Hypothalamus (tissue), 51 donors: ENCODE measurements at places on chromosomes 1 and 21.

DNA sequence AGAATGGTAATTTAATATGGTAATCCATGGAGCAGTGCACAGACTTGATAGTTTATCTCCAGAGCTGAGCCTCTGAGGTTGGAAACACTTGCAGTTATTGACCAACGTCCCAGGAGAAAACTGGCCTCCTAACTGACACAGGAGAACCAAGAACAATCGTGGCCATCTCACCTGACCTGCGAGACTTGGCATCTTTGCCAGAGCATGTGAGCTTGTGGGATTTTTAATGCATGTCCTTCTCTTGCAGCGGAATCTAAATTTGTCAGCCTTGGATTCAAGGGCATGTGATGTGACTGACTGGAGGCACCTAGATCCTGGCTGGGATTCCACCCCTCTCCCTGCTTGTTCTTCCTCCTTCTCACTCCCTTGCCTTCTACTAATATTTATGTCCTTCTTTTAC, 27.8 kb upstream of the SLC26A9 start:
- DNase-seq: no peak

DNA sequence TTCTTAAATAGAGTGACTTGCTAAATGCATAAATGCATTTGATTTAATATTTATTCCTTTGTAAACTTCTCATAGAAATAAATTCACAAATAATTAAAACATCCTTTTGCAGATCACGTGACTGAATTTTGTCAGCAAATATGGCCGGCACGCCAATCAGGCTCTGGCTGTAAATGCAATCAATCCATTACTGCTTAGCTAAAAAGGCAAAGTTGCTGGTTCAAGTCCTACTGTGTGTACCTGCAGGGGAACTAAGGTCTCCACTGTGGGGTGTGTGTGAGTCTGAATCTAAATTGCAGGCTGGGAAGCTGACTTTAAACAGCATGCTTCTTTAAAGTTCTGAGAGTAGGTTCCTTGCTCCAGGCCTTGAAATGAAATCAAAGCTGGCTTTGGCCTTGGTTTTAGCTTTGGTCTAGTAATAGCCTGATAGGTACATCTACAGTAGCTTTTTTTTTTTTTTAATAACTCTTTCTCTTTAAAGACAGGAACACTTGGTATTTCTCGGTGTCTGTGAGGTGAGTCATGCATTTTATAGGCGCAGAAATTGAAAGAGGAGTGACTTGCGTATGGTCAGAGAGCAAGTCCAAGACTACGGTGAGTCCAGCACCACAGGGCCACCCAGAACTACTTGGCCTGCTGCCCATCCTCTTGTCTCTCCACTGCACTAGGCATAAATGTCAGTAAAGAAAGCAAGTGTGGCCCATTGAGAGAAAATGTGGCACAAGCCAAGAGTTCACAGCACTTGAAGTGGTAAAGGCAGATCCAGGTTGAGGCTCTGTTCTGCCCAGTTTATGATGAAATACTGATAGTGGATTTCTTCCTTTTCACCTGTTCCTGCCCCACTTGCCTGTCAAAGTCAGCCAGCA, 36.2 kb upstream of the LYST start:
- DNase-seq: no peak

DNA sequence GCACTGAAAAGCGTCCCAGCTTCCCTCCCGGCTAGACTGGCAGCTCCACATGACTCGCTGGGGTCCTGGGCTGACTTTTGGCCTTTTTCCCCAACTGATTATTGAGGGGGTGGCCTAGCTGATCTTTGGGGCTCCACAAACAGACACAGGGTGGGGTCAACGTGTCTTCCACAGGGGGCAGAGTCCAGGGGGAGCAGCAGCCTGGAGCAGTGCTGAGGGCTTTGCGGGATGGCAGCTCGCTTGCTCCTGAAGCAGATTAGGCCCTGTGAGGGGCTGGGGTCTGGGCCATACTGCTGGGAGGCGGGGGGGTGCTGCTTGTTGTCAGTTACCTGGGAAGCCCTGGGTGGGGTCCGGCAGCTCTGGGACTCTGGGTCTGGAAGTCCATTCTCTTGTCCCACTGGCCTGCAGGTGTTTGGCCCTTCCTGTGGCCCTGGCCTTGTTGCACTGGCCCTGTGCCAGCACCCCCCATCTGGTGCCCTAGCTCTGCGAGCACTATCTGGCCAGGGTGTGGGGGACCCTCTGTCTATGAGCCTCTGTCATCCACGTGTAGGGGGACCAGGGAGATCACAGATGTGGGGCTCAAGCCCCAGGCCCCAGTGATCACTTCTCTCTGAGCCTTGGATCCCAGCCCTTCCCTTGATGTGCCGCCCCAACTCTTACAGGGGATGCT, 12.3 kb upstream of the HES5 start:
- no peak for DNase-seq

DNA sequence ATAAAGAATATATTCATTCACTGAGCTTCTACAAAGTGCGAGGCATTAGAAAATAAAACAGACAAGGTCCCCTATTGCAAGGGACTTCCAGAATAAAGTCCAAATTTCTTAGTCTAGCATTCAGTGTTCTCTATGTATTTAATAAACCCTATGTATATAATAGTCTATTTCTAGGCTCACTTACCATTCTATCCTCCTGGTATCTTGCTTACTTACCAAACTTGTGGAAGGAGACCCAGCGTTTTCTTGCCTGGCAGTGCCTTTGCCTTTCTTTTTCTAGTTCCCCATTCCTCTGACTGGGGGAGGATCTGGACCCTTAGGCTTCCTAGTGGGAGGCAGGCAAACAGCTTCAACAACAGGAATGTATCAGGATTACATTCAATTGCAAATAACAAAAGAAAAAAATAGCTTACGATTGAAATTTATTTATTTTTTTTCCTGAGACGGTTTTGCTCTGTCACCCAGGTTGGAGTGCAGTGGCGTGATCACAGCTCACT, 690 bp upstream of the RNF19B start:
- no peak for DNase-seq

DNA sequence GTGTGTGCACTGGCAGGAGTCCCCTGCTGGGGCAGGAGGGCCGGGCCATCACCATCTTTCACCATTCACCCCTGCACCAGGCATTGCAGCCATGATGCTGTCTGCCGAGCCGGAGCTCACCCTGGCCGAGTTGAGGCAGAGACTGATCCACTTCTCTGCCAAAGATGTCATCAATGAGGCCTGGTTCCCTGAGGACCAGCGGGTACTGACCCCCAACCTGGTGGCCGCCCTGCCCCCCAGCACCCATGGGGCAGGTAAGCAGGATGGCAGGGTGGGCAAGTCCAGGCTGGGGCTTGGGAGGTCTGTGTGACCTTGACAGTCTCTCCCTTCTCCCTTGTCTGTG, 18.6 kb downstream of the PCSK9 start:
- DNase-seq: no peak

DNA sequence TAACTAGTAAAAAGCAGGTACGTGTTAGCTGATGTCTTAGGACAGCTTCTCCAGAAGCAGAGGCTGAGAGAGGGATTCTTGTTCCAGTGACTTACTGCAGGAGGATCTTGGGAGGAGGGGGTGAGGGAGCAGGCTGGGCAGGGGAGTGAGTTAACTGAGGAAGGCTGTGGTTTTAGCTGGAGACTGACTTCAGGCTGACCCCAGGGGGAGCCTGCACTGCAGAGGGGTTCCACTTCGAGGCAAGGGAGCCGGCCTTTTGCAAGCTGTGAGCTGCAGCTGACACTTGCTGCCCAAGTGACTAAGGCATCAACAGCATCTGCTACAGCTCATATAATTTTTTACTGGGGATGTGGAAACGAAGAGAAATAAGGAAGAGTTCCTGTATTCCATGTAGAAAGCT, 50.4 kb upstream of the SOD1 start:
- no peak for DNase-seq

DNA sequence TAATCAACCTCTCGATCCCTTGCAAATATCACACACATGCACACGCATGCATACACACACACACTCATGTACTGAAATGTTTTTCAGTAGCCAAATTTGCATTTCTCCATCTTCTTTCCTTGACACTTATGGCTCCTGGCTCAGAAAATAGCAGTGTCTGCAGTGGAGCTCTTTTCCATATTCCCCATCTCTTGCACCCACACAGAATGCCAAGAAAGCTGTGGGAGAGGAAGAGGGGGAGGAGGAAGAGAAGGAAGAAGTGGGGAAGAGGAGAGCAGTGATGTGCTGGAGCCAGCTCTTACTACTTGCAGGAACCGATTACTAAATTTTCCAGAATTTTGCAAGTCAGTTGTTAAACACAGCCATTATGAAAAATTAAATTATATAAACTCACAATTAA, 9.9 kb downstream of the OPTC start:
- DNase-seq: no peak

DNA sequence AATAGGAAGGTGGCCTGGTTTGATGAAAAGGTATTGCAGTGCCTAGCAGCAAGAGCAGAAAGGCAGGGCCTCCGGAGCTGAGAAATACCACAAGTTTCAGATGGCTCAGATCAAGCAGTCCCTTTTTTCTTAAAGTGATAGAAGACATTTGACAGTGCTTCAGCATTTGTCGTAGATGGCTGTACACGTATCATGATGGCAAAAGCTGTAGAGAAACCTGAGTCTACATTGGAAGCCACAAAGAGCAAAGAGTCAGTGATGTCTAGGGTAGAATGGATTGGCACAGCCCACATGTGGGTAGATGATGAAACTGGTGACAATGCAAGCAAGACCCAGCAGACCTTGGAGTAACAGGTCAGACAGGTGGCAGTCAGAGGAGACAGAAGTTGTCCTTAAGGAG, 101.3 kb upstream of the ARTN start:
- DNase-seq: no peak

- no peak for DNase-seq
These were observed 13.6 kb upstream of the PADI3 start for GRCh38 chr1:17235135-17235885.

- no peak for DNase-seq
These were observed 177.6 kb upstream of the OLFM3 start for GRCh38 chr1:102174259-102174863.

GRCh38 chr1:70907563-70908310, 139.9 kb downstream of the PTGER3 start:
- DNase-seq: no peak

- no peak for DNase-seq
These were observed at the start of gene GNG4 for GRCh38 chr1:235649368-235650163. GNG4 (minus strand) TSS chr1:235649784; CDS start chr1:235583838, 65,946 bp downstream.

DNA sequence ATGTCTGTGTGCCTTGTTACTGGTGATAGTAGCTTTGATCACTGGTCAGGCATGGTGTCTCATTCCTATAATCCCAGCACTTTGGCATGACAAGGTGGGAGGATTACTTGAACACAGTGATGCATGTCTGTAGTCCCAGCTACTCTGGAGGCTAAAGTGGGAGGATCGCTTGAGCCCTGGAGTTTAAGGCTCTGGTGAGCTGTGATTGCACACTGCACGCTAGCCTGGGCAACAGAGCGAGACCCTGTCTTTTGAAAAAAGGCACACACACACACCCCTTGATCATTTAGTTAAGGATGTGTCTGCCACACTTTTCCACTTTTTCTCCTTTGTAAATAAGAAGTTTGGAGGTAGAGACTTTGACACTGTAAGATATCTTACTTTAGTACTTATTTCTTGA, 15.1 kb downstream of the MIGA1 start:
- DNase-seq: no peak

GRCh38 chr1:22975694-22976093, 3.0 kb upstream of the LACTBL1 start:
- no peak for DNase-seq

DNA sequence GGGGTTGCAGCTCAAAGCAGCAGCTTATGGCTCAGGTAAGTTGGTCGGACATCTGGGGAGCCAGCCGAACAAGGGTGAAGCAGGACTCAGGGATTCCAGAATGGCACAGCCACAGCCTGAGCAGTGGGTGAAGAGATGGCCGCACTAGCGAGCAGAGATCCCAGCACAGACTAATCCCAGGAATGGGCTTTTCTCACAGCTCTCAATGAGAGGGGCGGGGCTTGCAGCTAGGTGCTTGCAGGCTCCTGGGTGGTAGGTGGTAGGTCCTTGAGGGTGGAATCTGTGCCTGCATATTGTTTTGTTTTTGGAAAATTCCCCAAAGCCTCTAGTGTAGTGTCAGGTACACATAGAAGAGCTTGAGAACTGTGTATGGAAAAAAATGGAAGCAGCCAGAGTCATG, 9.0 kb downstream of the KIAA0040 start:
- DNase-seq: no peak

- no peak for DNase-seq
These were observed 284.4 kb downstream of the SETD4 start for GRCh38 chr21:35775778-35776544.

DNA sequence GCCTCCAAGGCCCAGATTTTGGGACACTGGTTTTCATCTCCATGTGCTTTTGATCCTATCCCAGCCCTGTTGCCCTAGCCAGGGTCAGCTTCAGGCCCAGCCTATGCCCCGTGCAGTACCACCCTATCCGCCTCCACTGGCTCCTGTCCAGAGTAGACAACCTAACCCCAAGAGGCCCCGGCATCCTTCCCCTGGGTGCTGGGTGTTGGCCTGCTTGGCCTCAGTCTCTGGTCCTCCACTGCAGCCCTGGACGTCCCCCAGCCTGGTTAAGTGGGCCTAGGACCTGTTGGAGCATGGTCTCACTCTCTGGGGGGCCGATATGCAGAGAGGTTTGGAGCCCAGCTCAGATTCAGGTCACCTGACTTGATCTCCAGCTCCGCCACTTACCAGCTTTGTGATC, 1.6 kb downstream of the CSF3R start:
- DNase-seq: no peak

GRCh38 chr1:47436979-47437446, 831 bp upstream of the FOXD2 start:
- DNase-seq: no peak

DNA sequence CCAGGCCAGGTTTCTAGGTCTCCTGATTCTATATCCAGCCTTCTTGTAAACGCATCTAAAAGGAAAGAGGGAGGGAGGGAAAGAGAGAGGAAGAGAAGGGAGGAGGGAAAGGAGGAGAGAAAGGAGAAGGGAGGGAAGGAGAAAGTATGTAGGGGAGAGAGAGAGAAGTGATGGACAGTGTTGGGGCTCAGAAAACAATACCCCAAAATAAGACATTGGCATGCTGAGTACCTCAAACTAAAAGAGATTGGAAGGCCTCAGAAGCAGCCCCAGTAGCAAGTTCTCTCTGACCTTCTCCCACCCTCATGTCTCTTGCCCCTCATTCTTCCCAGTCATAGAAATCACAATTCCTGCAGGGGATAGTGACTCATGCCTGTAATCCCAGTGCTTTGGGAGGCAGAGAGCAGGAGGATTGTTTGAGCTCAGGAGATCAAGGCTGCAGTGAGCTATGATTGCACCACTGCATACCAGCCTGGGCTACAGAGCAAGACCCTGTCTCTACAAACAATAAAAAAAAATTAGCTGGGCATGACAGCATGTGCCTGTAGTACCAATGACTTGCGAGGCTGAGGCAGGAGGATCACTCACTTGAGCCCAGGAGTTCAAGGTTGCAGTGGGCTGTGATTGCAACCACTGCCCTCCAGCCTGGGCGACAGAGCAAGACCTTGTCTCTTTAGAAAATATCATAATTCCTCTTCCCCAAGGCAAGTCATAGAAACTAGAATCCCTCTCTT, 51.2 kb downstream of the DNTTIP2 start:
- DNase-seq: no peak
